D721Med (cell line): ENCODE measurements at places on chromosomes 2 and 18.

GRCh38 chr2:62871506-62871905, 166.0 kb downstream of the EHBP1 start:
- DNase-seq: no peak

- no peak for DNase-seq
Observed at GRCh38 chr18:51522821-51523220, 325.3 kb upstream of the MEX3C start.

DNA sequence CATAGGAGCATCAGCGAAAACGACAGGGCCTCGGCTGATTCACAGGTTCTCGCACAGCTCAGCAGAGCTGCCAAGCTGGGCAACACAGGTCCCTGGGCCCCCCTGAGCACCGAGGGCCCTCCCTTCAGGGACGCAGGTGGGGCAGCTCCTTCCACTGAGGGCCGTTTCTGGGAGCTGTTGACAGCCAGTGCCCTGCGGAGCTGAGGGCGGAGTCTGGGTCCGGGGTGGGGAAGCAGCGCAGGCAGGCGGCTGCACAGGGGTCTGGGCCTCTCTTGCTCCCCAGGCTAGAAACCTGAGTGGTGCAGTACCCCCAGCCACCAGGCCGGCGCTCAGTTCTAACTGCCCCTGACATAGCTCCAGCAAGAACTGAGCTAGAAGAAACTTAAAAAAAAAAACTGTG, 65.7 kb downstream of the PXDN start:
- DNase-seq: no peak

GRCh38 chr2:98935777-98936352, at the start of gene CRACDL:
TSS of gene CRACDL (minus strand) at chr2:98936225. CDS start at chr2:98846800, 89,425 bp downstream.
- DNase-seq: no peak

DNA sequence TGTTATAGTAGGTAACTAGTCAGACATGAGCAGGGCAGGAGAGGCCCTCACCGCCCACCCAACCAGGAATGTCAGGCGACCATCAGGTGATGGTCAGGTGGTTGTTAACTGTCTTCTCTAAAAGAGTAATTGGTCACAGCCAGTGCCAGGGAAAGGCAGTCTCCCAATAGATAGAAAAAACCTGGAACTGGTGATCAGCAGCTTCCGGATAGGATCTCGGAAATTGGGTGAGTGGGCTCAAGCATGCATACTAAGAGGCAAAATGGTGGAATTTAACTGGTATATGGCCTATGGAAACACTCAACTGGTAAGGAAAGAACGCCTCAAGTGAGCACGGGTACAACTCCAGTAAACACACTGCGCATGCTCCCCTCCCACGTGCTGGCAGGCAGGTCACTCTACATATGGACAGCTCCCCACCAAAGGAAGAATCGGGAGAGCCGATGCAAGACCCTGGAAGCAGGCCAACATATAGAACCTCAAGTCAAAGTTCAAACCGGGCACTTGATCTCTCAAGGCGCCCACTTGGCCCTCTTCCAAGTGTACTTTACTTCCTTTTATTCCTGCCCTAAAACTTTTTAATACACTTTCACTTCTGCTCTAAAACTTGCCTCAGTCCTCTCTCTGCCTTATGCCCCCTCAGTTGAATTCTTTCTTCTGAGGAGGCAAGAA, 43.5 kb upstream of the TMEM131 start:
- no peak for DNase-seq
